ENCODE measurements at places on chromosomes 2 and 18. TPM values are rescaled to one million over a fixed set of nuclear protein-coding genes. Genes with fewer than 3 reads are reported as not detected.

DNA sequence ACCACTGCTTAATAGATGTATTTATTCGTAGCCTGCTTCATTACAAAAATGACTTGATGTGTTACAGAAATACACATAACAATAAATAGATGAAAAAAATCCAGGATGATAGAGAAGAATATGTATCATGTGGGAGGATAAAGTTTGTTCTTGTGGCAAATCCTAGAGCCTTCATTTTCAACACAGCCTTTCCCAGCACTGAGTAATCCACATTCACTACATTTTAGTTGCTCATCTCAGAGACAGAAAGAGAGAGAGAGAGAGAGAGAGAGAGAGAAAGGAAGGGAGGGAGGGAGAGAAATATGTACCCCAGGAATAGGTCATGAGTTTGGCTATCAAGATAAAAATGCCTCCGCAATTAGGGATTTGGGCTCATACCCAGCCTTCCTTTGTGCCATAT, 144.3 kb downstream of the RBMS1 start:
- DNase-seq: no peak
- H3K36me3 ChIP-seq: peaks cover 12% of the 10 kb centered on the region
- H3K4me1 ChIP-seq: peaks cover 88% of the 10 kb centered on the region
- H3K4me3 ChIP-seq: no peak overlapping the region
- no peaks in the 10 kb centered on the region for H3K27me3 ChIP-seq

- H3K36me3 ChIP-seq: peaks cover 10% of the 10 kb centered on the region
- no peak overlapping the region for H3K4me3 ChIP-seq
- no peaks in the 10 kb centered on the region for H3K4me1 ChIP-seq
- no peak overlapping the region for H3K27ac ChIP-seq
- H3K27me3 ChIP-seq: no peaks in the 10 kb centered on the region
These were observed 221.9 kb upstream of the COL3A1 start for GRCh38 chr2:188752311-188752710.

DNA sequence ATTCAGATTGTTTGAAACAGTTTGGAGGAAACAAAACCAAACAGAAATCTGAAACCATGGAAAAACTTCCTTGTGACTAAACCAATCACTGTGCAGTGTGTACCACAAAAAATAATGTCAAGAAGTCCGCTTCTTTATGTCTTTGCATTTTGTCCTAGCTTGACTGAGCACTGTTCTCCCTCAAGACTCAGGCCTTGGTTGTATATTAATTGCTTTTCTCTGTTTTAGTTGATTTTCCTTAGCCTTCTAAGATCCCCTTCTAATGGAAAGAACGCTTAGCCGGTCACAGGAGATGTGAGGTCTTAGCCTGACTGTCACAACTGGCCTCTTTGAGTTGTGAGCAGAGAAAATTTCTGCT, 56.6 kb downstream of the LCLAT1 start:
- H3K27me3 ChIP-seq: no peaks in the 10 kb centered on the region
- H3K27ac ChIP-seq: no peak overlapping the region
- no peak overlapping the region for H3K4me3 ChIP-seq
- peaks cover 29% of the 10 kb centered on the region for H3K4me1 ChIP-seq

GRCh38 chr2:205407984-205408383, 274.3 kb upstream of the NRP2 start:
- DNase-seq: no peak
- H3K27me3 ChIP-seq: no peaks in the 10 kb centered on the region
- peak overlapping the region; percentile 77 for H3K27ac ChIP-seq
- H3K4me1 ChIP-seq: peaks cover 50% of the 10 kb centered on the region
- no peaks in the 10 kb centered on the region for H3K36me3 ChIP-seq

DNA sequence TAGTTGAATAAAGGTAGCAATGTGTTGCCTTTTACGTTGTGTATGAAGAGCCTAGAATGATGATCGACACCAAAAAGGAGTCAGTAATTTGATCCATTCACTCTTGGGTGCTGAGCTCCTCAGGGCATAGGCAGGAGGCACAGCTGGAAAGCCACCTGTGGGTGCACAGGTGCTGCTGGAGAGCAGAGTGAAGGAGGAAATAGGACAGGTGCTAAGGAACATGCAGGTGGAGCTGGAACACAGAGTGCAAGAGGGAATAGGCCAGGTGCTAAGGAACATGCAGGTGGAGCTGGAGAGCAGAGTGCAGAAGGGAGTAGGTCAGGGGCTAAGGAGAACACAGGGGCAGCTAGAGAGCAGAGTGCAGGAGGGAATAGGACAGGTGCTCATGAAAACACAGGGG, 86.1 kb downstream of the SH3YL1 start:
- peak overlapping the region; percentile 88 for H3K27ac ChIP-seq
- H3K4me3 ChIP-seq: no peak overlapping the region
- no peaks in the 10 kb centered on the region for H3K36me3 ChIP-seq
- DNase-seq: no peak
- H3K27me3 ChIP-seq: no peaks in the 10 kb centered on the region
- H3K4me1 ChIP-seq: peaks cover 46% of the 10 kb centered on the region

DNA sequence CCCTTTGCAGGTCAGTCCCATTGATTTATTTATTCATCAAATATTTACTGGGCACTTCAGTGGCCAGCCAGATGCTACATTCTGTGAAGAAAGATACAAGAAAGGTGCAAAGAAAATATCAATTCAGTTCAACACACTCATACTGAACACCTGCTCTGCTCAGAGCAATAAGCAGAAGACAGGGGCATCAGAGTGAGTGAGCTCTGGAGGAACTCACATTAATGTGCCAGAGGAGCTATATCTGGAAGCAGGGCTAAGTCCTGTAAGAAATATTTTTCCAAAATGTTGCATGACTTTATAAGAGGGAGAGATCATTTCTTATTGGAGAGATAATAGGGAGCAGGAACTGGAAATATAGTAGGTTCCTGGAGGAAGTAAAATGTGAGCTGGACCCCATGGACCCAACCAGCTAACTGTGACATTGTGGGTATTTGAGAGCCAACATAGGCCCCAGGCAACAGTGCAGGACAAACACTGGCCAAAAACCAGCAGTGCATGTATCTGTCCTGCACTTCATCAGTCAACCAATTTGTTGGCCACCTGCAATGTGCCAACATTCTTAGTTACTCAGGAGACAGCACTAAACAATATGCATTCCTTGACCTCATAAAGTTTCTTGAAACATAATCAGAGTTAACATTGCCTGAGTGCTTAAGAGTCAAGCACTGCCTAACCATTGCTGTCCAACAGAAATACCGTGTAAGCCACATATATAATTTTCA, 102.7 kb upstream of the PTPRM start:
- no peak overlapping the region for H3K4me3 ChIP-seq
- DNase-seq: no peak
- no peak overlapping the region for H3K27ac ChIP-seq

GRCh38 chr2:51734115-51734514, 702.2 kb upstream of the NRXN1 start:
- H3K27me3 ChIP-seq: no peaks in the 10 kb centered on the region
- H3K27ac ChIP-seq: no peak overlapping the region
- H3K4me1 ChIP-seq: no peaks in the 10 kb centered on the region
- H3K4me3 ChIP-seq: no peak overlapping the region

DNA sequence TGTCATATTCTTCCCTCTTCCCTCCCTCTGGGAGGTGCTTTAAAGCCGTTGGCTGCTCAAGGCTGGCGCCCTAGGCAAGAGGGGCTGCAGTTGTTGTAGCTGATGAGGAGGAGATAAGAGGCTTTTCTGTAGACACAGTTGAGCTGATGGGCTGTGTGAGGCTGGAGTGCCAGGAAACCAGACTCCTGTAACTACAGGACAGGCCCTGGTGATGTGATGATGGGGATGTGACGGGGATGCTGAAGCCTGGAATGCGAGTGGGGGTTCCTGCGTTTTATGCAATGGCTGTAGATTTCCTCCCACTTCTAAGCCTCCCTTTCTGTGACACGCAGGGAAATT, 5.7 kb upstream of the EFR3B start:
- H3K4me1 ChIP-seq: peaks cover 1% of the 10 kb centered on the region
- peaks cover 3% of the 10 kb centered on the region for H3K36me3 ChIP-seq
- H3K27me3 ChIP-seq: peaks cover 8% of the 10 kb centered on the region
- no peak for DNase-seq
- H3K27ac ChIP-seq: no peak overlapping the region

GRCh38 chr18:23868136-23868785, 146.3 kb upstream of the TTC39C start:
- peaks cover 5% of the 10 kb centered on the region for H3K27me3 ChIP-seq
- no peak overlapping the region for H3K27ac ChIP-seq
- peaks cover 13% of the 10 kb centered on the region for H3K4me1 ChIP-seq
- no peak for DNase-seq
- no peak overlapping the region for H3K4me3 ChIP-seq

GRCh38 chr18:36128907-36129299, 237 bp downstream of the SLC39A6 start:
- peaks cover 7% of the 10 kb centered on the region for H3K36me3 ChIP-seq
- peak overlapping the region; percentile 92 for H3K4me3 ChIP-seq
- no peak for DNase-seq
- peaks cover 41% of the 10 kb centered on the region for H3K4me1 ChIP-seq
- H3K27me3 ChIP-seq: no peaks in the 10 kb centered on the region

DNA sequence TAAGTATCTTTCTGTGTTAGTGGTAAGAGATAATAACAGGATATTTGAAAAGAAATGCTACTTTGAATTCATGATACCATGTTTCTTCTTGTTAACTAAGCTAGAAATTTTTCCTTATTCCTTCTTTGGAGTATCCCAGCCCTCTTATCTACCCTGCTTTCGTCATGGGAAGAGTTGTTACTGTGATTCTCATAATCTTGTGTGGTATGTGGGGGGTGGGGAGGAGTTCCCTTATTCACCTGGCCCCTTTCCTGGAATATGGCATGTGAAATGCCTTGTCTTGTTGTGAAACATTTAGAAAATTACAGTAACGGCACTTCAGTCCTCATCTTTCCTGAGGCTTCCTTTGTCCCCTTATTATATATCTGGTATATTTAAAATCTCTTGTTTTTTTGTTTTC, 129.9 kb downstream of the NCOA1 start:
- H3K27ac ChIP-seq: no peak overlapping the region
- no peaks in the 10 kb centered on the region for H3K36me3 ChIP-seq
- DNase-seq: no peak
- no peaks in the 10 kb centered on the region for H3K4me1 ChIP-seq

- H3K27ac ChIP-seq: no peak overlapping the region
- peaks cover 4% of the 10 kb centered on the region for H3K27me3 ChIP-seq
- H3K4me3 ChIP-seq: no peak overlapping the region
- no peaks in the 10 kb centered on the region for H3K36me3 ChIP-seq
These were observed 27.7 kb upstream of the ATRAID start for GRCh38 chr2:27184115-27184514.

Gene MGAT5
- 27.6 TPM for total RNA-seq

Gene BABAM2
- 34.0 TPM for total RNA-seq

Gene IL18R1
- total RNA-seq: 0.49 TPM

Gene ASTL
- not detected for total RNA-seq

Gene RAMP1
- 176 TPM for total RNA-seq

Gene PMS1
- 37.1 TPM for total RNA-seq

Gene IL36B
- total RNA-seq: not detected

Gene ERBB4
- 1.3 TPM for total RNA-seq

Gene RNPEPL1
- 63.2 TPM for total RNA-seq

Gene RTTN
- total RNA-seq: 4.8 TPM

Gene CYTIP
- 0.27 TPM for total RNA-seq

Gene CHRNG
- total RNA-seq: not detected

Gene SMIM21
- not detected for total RNA-seq
